Activated T-cell treated with anti-CD3 and anti-CD28 coated beads, Interleukin-2, amount 50 U/mL, for 72 hours (primary cell): ENCODE measurements at places on chromosomes 4 and X.

DNA sequence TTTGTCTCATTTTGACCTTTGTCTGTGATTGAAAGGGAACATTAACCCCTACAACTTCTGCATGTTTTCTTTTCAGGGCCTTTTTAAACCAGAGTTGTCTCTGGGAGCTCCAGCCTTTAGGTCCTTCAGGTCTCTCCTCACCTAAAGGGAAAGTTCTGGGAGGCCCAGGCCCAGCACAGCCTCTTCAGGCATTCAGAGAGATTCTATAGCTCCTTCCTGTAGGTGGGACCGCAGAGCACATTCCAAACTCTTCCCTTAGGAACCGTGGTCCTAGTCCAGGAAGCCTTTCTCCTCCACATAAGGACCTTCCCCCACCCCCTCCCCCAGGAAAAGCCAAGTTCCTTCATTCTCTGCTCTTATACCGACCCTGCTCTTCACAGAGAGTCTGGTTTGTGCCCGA lies 14.9 kb downstream of the NKX6-1 start:
- H3K27me3 ChIP-seq, result peaks cover 91% of the 10 kb centered on the region
- H3K4me1 ChIP-seq, result peaks cover 14% of the 10 kb centered on the region
- H3K36me3 ChIP-seq, result peaks cover 6% of the 10 kb centered on the region
- no peak overlapping the region for H3K4me3 ChIP-seq
- DNase-seq, result no peak

DNA sequence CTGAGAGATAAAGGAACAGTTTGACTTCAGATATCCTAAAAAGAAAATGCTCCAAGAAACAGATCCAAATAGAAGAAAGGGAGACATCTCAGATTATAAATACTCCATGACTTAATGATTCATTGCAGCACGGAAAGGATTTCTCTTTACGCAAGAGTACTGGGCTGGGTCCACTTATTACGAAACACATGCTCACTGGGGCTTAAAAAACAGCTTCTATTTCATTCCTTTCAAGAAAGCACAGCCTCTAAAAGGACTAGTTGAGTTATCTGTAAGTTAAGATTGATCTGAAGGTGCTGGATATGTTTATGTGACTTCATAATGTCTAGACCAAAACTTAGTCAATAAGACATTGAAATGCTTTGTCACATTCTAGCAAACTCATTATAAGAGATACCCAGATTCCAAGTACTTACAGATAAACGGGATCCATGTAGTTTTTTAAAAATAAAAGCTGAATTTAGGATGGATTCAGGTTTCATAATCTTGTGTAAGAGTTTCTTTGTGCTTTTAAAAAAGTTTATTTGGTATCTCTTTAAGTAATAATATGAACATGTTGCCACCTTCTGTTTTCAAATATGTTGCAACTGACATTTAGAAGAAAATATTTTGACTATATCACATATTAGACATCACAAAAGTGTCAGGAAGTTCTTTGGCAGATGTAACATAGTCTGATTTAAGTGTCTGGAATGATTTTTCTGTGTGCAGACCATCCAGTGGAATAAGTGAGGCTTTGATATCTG lies 109.5 kb upstream of the MYOZ2 start:
- H3K4me1 ChIP-seq, result no peaks in the 10 kb centered on the region
- DNase-seq, result no peak
- H3K36me3 ChIP-seq, result no peaks in the 10 kb centered on the region
- no peak overlapping the region for H3K27ac ChIP-seq
- H3K4me3 ChIP-seq, result no peak overlapping the region

GRCh38 chrX:69238114-69238886 lies 73.0 kb upstream of the PJA1 start:
- H3K4me3 ChIP-seq, result no peak overlapping the region
- H3K36me3 ChIP-seq, result no peaks in the 10 kb centered on the region
- peaks cover 23% of the 10 kb centered on the region for H3K27me3 ChIP-seq
- no peaks in the 10 kb centered on the region for H3K4me1 ChIP-seq
- H3K27ac ChIP-seq, result no peak overlapping the region

DNA sequence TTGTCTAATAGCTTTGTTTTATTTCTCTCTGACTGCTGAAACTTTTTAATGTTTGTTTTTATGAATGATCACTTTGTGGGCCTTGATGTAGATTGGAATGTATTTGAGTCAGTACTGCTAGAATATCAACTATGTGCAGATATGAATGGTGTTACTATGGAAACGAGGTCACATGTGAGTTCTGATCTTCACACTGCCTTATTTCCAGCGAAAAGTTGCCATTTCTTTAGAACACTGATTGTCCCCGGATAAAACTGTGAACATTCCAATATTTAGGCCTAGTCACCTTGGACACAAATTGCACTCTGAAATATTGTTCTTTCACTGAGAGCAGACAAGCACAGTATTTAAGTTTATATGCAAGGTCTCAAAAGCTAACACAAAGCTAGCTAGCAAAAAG lies 27.2 kb upstream of the MAGED1 start:
- no peak overlapping the region for H3K4me3 ChIP-seq
- H3K36me3 ChIP-seq, result peaks cover 6% of the 10 kb centered on the region
- H3K4me1 ChIP-seq, result peaks cover 5% of the 10 kb centered on the region
- H3K27me3 ChIP-seq, result no peaks in the 10 kb centered on the region
- H3K27ac ChIP-seq, result no peak overlapping the region

DNA sequence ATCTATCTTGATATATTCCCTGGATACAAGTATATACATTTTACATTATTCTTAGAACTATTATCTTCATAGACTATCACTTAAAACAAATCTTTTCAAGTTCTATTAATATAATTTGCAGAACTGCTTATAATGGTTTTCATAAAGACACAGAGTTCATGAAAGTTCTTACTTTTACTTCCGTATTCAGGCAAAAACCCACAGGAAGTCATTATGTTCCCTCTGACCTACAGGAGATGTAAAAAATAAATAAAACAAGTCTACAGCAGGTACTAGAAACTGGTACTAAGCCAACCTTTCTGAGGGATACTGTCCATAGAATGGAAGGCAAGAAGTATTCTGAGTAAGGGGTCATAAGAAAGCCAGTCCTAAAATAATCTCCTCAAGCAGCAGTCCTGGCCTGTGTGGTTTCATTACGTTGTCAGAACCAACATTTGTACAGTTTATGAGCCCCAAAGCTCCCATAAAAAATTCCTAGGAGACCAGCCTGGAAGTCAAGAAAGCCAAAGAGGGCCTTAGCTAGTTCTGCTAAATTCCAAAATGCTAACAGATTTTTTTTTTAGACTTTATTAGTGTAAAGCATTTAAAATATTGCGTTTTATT lies 68.6 kb downstream of the CAMK2D start:
- DNase-seq, result no peak
- peak overlapping the region; percentile 46 for H3K4me3 ChIP-seq
- H3K27me3 ChIP-seq, result no peaks in the 10 kb centered on the region
- peaks cover 3% of the 10 kb centered on the region for H3K36me3 ChIP-seq
- H3K27ac ChIP-seq, result peak overlapping the region; percentile 25
- peaks cover 37% of the 10 kb centered on the region for H3K4me1 ChIP-seq
